ENCODE measurements at places on chromosomes 3 and 15. TPM values are rescaled to one million over a fixed set of nuclear protein-coding genes. Genes with fewer than 3 reads are reported as not detected.

The PLA2G4E gene
- total RNA-seq = 0.14 TPM

The OIP5 gene
- 15.8 TPM for total RNA-seq

The GOLGA6L7 gene
- not detected for total RNA-seq

The SIDT1 gene
- total RNA-seq = 0.11 TPM

The UPK1B gene
- total RNA-seq = 4.8 TPM

The EFHB gene
- total RNA-seq = 0.24 TPM

The FANCD2OS gene
- not detected for total RNA-seq

The FANCI gene
- 58.7 TPM for total RNA-seq

The GOLGA6L1 gene
- not detected for total RNA-seq

The MCF2L2 gene
- total RNA-seq = 0.14 TPM

The EDEM1 gene
- 56.4 TPM for total RNA-seq

The NAALADL2 gene
- 0.28 TPM for total RNA-seq

The CHRNA7 gene
- 0.48 TPM for total RNA-seq

The ALDH1A2 gene
- total RNA-seq = 1.9 TPM

The DNAH1 gene
- 0.53 TPM for total RNA-seq

The SEMA7A gene
- 45.0 TPM for total RNA-seq

The SLC2A2 gene
- total RNA-seq = not detected

The SERPINI1 gene
- total RNA-seq = 3.0 TPM

The RBM5 gene
- 75.6 TPM for total RNA-seq

The CYP8B1 gene
- not detected for total RNA-seq

The HTR3E gene
- total RNA-seq = not detected

The EIF2A gene
- 91.1 TPM for total RNA-seq

The ACAA1 gene
- total RNA-seq = 45.3 TPM

The GOLGA8G gene
- total RNA-seq = not detected

The MON1A gene
- 24.2 TPM for total RNA-seq

The MYO1E gene
- 132 TPM for total RNA-seq

The KLF15 gene
- total RNA-seq = not detected

The EPHB3 gene
- total RNA-seq = 10.8 TPM

The FGF12 gene
- total RNA-seq = not detected

The MYZAP gene
- total RNA-seq = 3.5 TPM

The PLSCR2 gene
- total RNA-seq = not detected

The FBXL22 gene
- total RNA-seq = 0.03 TPM

The HRG gene
- not detected for total RNA-seq

The NMNAT3 gene
- total RNA-seq = 1.6 TPM

The CTXND1 gene
- not detected for total RNA-seq

The PARP15 gene
- 0.35 TPM for total RNA-seq

The TRIP4 gene
- total RNA-seq = 22.6 TPM

The SPSB4 gene
- not detected for total RNA-seq

The TRPM1 gene
- total RNA-seq = not detected

The ZNF502 gene
- 3.9 TPM for total RNA-seq

The KNG1 gene
- not detected for total RNA-seq

The MKRN3 gene
- total RNA-seq = 0.28 TPM

Data from foreskin keratinocyte (primary cell).